ENCODE measurements at places on chromosomes 16 and 17.

DNA sequence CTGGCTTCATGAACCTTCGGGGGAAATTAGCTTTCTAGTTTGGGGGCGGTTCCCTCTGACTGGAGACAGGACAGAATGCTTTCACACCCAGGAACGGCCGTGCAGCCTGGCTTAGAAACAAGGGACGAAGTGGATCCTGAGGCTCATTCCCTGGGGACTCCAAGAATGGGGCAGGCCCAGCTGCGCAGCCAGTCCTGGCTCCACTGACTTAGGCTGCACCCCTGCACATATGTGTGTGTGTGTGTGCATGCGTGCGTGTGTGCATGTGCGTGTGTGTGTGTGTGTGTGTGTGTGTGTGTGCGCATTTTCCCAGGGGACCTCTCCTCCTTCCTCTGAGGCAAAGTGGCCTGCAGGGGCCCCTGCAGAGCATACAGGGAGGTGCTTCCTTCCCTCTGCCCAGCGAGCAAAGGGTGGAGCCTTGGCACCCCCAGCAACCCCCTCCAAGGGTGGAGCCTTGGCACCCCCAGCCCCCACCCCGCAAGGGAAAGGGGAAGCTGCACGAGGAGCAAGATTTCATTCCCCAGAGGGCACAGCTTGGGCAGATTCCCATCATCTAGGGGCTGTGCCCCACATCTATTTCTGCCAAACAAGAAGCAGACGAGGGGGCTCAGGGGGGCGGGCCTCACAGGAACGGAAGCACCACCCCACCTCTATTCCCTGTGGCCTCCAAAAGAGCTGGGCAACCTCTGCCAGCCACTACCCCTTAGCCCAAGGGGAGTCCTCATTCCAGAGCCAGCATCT lies 97.6 kb upstream of the CBX4 start:
- DNase-seq: no peak

DNA sequence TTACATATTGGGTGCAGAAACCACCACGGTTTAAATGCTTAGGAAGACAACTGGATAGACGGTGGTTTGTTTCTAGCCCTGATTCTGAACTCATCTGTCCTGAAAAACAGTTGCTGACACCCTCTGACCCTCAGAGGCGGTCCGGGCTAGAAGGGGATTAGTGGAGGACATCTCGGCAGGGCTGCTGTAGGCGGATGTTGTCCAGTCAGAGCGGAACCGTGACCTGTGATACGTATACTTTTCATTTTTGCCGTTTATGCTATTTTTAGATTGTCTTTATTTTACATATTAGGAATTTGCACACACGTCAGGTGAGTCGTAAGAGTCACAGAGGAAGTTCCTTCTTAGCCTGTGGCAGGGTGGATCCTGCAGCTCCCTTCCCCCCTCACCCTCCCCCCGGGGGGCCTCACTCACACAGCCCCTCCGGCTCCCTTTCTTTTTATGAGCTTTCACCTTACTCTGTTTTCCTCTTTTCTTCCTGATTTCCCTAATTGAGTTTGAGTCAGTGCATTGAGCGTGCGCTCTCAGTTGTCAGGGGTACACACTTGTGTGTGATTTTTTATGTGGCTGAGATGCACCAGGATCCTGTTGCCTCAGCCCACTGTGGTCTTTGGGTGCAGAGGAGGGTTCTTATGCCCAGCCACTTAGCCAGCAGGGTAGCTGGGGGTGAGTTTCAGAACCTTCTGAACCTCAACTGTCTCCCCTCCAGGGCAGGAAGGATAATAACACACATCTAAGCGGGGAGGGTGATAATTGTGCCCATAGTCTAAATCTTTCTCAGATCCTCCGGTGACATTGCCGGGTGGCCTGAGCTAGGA lies 211.1 kb upstream of the CHMP6 start:
- DNase-seq: no peak

DNA sequence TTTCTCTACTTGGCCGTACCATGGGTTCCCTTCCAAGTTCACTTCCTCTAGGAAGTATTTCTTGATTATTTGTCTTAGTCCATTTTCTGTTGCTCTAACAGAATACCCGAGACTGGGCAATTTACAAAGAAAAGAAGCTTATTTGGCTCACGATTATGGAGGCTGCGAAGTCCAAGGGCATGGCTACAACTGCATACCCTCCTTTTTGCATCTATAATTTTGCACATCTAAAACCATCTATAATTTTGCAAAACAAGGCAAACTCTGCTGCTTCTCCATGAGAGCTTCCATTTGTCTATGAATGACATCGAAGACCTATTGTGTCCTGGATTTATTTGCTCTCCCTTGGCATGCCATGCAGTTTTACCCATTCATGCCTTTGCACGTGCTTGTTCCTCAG lies 27.6 kb upstream of the RGS9 start:
- DNase-seq: no peak

- no peak for DNase-seq
Measured at GRCh38 chr16:82192665-82193064, 22.6 kb upstream of the MPHOSPH6 start.

- peak; percentile 82 for DNase-seq
Measured at GRCh38 chr17:6443692-6444570, at the start of gene PIMREG. PIMREG (plus strand) TSS chr17:6444455; CDS start chr17:6445111, 656 bp downstream.

GRCh38 chr16:11038305-11038704 lies 93.9 kb downstream of the CLEC16A start:
- no peak for DNase-seq

DNA sequence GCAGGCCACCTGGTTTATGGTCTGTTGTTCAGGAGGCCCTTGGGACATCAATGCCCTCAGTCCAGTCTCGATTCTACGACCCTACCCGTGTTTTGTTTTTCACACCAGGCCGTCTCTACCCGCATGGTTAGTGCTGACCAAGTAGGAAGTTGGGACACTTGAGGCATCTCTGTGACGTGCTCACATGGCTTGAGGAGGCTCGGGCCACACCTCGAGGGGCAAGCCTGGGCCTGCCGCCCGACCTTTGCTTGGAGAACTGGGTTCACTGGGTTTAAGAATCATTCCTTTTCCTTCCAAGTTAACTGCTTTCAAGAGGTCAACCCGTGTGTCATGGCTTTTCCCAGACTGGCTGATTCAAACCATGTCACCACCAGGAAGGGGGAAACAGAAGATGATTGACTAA lies 86.8 kb downstream of the CMIP start:
- no peak for DNase-seq

- no peak for DNase-seq
Measured at GRCh38 chr16:72455743-72456659, 284.0 kb upstream of the PMFBP1 start.

- no peak for DNase-seq
Measured at GRCh38 chr16:85171004-85171758, 58.9 kb upstream of the CIBAR2 start.

DNA sequence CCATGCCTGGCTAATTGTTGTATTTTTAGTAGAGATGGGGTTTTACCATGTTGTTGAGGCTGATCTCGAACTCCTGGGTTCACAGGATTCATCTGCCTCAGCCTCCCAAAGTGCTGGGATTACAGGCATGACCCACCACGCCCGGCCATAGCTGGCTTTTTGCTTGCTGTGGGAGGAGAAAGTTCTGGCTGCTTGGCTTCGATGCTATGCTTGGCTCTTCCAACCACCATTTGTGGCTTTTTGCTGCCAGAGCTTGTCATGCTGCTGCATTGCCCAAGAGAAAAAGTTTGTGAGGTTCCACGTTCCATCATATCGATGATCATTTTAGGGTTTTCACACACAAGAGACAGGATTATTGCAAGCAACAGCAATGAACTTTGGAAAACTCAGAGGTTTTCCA lies 16.2 kb downstream of the BMERB1 start:
- no peak for DNase-seq

- DNase-seq: no peak
Measured at GRCh38 chr17:4393806-4394205, 27.3 kb upstream of the UBE2G1 start.

DNA sequence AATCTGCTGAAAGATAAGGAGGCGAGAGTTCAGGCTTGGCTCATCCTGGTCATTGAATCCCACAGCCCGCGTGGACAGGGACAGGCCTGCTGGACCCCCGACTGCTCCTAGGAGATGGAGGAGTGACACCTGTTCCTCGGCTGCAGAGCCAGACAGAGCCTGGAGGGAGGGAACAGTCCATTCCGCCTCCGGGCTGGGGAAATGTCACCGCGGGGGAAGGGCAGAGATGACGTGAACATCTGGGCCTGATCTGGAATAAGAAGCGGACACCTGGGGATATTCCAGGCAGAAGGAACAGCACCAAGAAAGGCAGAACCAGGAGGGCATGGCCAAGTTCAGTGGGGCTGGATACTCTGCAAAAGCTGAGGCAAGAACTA lies 1.5 kb downstream of the ZNF747 start:
- no peak for DNase-seq

- peak; percentile 32 for DNase-seq
Measured at GRCh38 chr17:9644910-9645751, at the start of gene USP43. USP43 (plus strand) TSS chr17:9645517; CDS start chr17:9645633, 116 bp downstream.

DNA sequence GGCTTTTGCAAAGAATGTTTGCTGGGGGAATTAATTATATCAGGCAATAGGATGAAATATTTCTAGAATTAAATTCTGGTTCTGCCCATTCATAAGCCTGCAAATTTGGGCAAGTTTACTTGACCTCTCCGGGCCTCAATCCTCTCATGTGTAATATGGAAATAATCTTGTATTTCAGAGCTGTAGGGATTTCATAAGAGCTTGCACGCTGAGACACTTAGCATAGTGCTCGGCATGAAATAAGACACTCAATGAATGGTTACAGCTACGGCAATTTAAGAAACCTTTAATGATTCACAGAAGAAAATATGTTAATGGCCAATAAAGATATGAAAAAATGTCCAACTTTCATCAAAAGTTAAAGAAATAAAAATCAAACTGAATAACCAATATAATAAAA lies 40.6 kb upstream of the PITPNM3 start:
- DNase-seq: no peak

Measured in HCT116 (cell line).